PC-3 (cell line): ENCODE measurements at places on chromosomes 6 and 20. TPM values are rescaled to one million over a fixed set of nuclear protein-coding genes. Genes with fewer than 3 reads are reported as not detected.

OR2W1 gene
- total RNA-seq = not detected in 2 replicates

CST5 gene
- total RNA-seq = not detected in 2 replicates

GHRH gene
- not detected in 2 replicates for total RNA-seq

DCDC2 gene
- 0.11 TPM in 1 of 2 replicates, not detected in the other for total RNA-seq

SLC24A3 gene
- 0.11 TPM in 1 of 2 replicates, not detected in the other for total RNA-seq

TGIF2 gene
- total RNA-seq = 15.2 and 15.7 TPM in 2 replicates

MOXD1 gene
- 5.0 and 9.9 TPM in 2 replicates for total RNA-seq

USP49 gene
- total RNA-seq = 2.3 and 5.7 TPM in 2 replicates

RNF144B gene
- total RNA-seq = 4.6 and 7.8 TPM in 2 replicates

MYB gene
- total RNA-seq = 1.4 and 4.4 TPM in 2 replicates

ETV7 gene
- not detected in 2 replicates for total RNA-seq

DNA sequence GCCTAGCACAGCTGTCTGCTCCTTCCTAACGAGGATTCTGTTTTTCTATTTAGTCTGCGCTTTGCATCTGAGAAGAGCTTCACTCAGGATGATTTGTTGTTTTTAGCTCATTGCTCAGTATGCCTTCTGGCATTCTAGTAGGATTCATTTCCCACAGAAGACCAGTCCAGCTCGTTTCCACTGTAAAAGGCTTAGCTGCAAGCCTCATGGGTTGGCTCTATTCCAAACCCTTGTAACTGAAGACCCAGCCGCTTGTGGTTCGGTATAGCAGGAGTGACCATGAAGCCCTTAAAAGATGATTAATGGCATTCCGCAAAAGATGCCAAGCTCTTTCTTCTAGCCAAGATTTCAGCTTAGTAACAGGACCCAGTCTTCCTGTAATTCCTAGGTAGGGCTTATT, 7.2 kb downstream of the ADGRF1 start:
- peak; percentile 99 for DNase-seq

- no peak for DNase-seq
These were observed 27.8 kb downstream of the JAG1 start for GRCh38 chr20:10646006-10646405.

DNA sequence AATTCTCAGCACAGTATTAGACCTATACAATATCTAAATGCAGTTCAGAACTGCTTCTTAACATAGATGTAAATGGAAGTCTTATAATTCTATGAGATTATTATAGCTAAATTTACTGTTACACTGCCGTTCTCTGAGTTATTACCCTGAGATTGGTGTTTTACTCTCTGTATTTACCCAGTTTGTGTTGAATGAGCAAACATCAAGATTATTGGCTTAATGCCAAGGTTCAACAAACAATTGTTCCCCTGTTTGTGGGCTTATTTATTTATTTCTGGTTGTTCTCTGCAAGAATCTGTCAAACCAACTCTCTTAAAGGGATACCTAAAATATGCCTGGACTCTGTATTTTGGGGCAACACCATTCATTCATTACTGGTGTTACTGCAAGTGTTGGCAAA, 5.2 kb upstream of the STMND1 start:
- DNase-seq = peak; percentile 22

DNA sequence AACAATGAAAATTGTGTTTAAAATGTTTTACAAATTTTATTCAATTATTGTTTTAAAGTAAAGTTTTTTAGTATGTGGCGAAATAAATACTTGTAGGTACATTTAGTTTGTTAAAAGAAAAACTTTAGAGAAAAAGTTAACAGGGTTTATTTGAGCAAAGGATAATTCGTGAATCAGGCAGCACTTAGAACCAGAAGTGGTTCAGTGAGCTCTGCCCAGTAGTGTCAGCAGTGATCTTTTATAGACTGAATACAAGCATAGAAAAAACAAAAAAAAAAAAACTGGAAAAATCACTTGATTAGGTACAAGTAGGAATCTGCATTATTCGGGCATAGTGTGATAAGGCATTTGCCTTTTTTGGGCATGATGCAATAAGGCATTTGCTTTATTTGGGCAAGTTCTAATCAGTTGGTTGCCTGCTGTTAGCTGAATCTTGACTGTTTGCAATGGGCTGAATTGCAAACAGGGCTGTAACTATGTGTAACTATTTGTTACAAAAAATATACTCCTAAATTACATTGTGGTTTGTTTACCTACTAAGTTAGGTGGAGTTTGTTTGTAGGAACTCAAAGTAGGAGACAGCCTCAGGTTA, 122.9 kb upstream of the MMS22L start:
- no peak for DNase-seq

- DNase-seq = no peak
These were observed 94.0 kb downstream of the SCML4 start for GRCh38 chr6:107730106-107730505.

GRCh38 chr20:32823737-32824588, 4.2 kb downstream of the MAPRE1 start:
- DNase-seq = no peak

DNA sequence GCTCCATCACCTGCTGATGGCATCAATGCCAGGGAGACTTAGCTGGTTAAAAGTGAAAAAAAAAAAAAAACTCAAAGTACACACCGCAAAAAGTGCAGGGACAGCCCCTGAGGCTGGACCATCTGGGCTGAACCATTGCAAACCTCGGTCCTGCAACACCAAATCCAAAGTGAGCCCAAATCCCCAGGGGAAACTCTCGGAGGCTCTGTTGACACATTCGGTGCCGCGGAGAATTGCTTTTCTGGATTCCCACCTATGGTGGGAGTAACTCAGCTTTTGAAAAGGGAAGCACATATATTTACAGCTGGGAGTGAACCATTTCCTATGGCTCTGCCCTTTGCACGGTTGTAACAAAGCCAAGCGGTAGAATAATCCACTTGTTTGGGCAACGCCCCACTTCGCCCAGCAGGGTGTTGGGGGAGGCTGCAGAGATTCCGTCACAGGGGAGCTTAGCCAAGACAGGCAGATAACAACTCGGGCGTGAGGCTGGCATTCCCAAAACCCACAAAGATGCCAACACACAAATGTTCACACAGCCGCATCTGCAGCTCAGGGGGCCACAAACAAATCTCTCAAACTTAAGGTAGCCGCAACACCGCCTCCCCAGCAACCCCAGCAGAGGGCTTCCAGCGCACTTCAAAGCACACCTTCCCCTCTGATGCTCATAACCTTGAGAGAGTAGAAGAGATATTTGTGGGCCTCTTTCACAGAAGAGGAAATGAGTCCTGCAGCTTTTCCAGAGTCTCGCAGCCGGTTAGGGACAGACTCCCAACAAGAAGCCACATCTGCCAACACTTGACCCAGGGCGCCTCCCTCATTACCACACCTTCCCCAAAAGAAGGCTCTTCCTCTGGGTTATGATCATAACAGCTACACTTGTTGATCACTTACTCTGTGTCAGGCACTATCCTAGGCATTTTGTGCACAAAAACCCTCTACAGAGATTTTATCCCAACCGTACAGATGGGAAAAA, 11.4 kb downstream of the ZC3H12D start:
- no peak for DNase-seq

- no peak for DNase-seq
These were observed 49.3 kb downstream of the RPF2 start for GRCh38 chr6:111031151-111031550.

DNA sequence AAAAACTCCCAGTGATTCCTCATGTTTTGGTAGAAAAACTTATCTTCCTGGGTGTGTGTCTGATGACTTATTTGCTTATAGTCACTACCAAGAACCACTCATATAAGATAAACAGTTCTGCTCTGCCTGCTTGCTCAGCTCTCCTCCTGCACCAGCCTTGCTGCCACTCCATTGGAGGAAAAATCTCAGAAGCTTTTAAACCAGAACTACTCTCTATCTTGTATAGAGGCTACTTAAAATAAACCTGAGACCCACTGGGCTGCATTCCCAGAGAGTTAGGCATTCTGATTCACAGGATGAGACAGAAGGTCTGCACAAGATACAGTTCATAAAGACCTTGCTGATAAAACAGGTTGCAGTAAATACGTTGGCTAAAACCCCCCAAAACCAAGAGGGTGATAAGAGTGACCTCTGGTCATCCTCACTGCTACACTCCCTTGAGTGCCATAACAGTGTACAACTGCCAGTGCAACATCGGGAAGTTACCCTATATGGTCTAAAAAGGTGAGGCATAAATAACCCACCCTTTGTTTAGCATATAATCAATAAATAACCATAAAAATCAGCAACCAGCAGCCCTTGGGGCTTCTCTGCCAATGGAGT, 728.3 kb downstream of the EPHA7 start:
- DNase-seq = peak; percentile 76

DNA sequence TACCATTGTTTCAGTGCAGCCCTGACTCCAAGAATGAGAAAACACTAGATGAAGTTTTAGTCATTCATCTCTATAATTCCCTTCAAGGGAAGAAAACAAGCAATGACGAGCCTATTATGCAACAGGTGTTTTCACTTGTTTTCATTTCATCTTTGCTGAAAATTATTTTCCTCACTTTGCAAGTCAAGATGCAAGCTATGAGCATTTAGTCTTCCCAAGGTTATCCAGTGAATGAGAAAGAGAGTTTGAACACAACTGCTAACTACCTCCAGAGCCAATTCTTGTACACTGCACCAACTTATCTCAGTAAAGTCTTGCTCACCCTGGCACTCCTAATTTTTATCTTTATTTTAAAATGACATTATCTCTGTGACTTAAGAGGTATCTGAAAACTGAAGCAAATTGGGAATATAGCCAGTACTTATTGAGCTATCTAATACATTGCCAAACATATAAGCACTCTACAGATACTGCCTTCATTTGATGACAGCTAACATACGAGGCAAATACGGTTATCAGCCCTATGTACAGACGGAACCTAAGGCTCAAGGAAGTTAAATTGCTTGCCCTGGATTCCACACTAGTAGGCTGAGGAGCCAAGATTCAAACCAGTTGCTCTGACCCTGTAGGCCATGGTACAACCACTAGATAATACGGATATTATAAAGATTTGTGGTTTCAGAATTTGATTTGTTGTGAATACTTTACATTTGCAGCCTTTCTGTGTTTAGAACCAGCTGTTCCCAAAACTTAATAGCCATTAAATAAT, 36.8 kb downstream of the MOXD1 start:
- DNase-seq = no peak

- no peak for DNase-seq
These were observed 208.2 kb downstream of the SMOC2 start for GRCh38 chr6:168649209-168649608.

DNA sequence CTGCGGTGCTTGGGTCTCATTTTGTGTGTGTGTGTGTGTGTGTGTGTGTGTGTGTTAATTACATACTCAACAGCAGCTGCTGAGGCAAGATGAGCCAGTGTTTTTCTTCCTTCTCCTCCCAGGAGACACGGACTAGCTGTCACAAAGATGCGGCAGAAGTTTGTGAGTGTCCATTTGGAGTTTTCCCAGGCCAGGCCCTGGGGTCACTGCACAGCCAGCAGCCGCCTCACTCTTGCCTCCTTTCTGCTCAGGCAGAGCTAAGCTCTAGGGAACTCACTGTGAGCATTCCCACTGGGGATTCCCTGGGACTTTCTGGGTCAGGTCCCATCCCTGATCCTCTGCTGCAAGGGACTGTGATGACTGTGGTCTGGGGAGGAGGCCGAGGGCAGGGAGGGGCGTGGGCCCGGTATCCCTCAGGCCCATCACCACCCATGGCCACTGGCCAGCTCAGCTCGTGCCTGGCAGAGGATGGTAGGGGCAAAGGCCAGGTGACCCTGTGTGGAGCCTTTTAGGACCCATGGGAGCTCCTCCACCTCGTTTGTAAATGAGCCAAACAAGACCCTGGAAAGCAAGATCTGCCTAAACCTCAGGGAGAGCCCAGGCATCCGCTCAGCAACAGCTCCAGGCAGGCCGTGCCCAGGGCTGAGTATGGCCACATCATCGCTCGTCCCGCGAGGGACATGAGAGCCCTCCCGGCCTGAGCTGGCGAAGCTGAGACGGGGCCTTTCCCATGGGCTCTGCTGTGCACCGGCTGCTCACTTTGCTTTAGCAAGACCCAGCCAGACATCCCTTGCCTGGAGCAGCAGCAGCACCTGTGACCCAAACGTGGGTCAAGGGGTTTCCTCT, 102.0 kb downstream of the PSMB1 start:
- no peak for DNase-seq

- DNase-seq = peak; percentile 40
These were observed 200.0 kb downstream of the LY86 start for GRCh38 chr6:6788394-6789032.

DNA sequence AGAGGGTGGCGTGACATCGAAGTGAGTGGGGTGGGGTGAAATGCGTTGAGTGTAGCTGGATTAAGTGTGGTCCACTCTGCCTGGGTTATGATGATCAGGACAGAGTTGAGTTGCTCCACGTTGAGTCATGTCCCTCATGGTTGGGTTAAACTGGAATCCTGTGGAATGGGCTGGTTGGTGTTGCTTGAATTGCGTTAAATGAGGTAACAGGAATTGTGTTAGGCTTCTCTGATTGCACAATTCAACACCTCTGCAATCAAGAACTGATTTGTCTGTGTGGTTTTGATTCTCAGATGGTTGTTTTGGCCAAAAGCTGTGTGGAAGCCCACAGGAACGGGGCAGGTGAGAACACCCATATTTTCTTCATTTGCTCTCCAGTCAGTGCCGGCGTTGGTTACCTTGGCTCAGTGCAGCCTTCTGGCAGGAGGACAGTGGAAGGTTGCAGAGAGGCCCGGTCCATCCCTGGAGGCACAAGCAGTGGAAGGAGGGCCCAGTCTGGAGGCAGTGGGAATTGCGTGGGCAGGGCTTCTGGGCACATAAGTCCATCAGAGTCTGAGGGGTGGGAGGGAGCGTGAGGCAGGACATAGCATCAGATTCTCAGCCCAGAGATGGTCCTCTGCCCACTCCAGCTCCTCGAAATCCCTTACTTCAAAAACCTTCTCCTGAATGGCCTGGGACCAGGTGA, 11.6 kb downstream of the NOTCH4 start:
- no peak for DNase-seq

DNA sequence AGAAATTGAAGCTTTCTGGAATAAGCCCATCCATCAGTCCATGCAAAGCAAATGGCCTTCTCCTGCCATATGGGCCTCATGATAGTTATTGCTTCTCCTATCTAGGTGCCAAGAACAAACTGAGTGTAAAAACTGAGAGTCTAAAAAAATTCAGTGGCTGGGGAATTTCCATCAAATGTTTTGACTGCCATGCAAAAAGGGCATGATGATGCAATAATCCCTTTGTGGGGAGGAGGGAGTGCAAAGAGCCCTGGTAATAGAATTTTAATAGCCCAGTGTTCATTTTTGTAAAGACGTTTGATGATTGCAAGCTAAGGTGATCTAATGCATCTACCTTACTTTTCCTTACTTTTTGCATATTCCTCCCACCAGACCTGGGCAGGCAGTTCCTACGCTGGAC, 683.7 kb downstream of the EPM2A start:
- no peak for DNase-seq

- no peak for DNase-seq
These were observed 76.9 kb downstream of the NCOA3 start for GRCh38 chr20:47578543-47578942.

GRCh38 chr6:83511901-83512681, at the start of gene PRSS35:
PRSS35 (plus strand) TSS chr6:83512534; CDS start chr6:83523442, 10,908 bp downstream.
- peak; percentile 44 for DNase-seq

GRCh38 chr6:118494091-118494490, 54.0 kb upstream of the PLN start:
- DNase-seq = no peak
